HTR-8/SVneo (cell line): ENCODE measurements at places on chromosomes 16 and 17.
A peak's percentile ranks its signal among the peaks of the same experiment; 100 is the strongest.

GRCh38 chr17:27414271-27414670 is 42.0 kb upstream of the KSR1 start:
- no peak for DNase-seq

GRCh38 chr17:6567528-6568183 is 11.3 kb upstream of the PITPNM3 start:
- no peak for DNase-seq

DNA sequence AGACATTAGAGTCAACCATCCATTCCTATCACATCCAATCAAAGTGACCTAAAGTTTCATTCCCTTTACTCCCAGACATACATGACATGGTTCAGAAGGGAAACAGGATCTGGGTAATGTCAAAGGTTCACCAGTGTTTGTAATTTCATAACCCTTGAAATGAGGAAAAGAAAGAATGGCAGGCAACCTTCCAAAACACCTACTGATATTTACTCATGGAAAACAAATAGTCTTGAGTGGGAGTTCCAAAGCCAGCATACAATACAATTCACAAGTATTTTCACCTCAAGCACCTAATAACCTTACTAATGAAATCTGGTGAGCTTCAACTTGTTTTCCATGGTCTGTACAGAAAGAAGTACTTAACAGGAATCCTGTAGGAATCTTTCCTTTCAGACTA is 72.5 kb upstream of the AXIN2 start:
- no peak for DNase-seq

DNA sequence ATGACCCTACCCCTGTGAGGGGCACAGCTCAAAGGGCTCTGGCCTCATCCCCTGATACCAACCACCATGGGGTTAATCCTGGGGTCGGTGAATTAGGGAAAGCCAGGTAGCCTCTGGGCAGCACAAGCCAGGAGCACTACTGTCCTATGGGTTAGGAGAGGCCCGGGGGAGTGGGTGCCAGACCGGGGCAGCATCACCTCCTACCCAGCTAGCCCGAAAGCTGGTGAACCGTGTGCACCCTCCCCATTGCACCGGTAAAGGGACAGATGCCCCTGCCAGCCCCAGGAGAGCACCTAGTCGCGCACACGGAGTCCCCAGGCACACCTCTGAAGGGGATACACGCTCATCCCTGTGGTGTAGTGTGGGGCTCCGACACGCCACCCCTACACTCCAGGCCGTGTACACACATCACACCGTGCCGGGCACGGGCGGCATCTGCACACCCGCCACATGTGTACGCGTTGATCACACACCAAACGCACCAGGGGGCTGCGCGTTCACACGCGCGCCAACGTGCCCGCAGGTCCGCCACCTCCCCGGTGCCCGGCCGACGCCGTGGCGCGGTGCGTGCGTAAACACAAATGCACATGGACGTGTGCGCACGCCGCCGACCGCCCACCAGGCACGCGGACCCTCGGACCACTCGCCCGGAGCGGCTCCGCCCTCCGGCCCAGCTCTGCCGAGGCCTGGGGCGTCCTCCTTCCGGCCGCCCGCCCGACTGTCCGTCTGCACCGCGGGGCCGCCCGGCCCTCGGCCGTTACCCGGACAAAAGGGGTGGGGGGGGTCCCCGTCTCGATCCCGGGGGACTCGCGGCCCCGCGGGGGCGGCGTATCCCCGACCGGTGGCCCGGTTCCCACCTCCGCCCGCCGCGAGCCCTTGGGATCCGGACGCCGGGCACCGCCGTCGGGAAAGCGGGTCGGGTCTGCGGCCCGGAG is 785 bp downstream of the UBALD1 start:
- DNase-seq = peak; percentile 37

DNA sequence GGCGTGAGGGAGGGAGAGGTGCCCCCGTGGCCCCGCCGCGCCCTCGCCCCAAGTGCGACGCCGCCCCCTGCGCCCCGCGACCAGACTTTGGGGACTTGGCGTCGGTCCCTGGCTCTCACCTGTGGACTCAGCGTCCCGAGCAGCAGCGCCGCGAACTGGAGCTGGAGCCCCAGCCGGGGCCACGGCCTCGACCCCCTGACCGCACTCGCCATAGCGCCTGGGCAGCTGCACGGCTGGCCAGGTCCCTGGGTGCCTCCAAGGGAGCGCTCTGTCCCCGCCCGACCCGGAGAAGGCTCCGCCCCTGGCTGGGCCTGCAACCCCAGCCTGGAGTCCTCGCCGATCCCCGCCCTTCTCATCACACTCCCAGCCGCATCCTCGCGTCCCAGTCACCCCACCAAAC is at the start of gene ERN2:
Gene ERN2 (minus strand): TSS at position 247 of the 400 bp plus-strand sequence. CDS start 35 bp downstream, at position 212.
- DNase-seq = no peak

DNA sequence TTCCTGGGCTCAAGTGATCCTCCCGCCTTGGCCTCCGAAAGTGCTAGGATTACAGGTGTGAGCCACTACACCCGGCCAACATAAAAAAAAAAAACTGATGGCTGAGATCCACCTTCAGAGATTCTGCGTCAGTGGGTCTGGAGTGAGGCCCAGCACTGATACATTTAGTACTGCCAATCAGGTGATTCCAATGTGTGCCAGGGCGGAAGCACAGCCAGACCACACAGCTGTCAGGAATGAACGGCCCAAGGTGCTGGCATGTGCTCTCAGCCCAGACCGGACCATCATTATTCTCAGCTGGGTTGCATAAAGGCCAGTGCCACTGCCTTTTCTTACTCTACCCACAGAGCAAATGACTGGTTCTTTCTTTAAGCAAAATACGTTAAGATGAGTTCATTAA is 1.2 kb upstream of the BCO1 start:
- DNase-seq = no peak

GRCh38 chr16:78507576-78507975 is 408.1 kb downstream of the WWOX start:
- DNase-seq = no peak

DNA sequence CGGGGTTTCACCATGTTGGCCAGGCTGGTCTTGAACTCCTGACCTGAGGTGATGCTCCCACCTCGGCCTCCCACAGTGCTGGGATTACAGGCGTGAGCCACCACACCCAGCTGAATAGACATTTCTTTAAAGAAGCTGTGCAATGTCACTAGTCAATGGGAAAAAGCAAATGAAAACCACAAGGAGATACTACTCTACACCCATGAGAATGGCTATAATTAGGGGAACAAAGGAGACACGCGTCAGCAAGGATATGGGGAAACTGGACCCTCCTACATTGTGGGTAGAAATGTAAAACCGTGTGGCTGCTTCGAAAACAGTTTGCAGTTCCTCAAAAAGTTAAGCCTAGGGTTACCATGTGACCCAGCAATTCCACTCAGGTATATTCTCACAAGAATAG is 103.4 kb downstream of the VPS53 start:
- no peak for DNase-seq

GRCh38 chr16:559411-560203 is 587 bp upstream of the PRR35 start:
- DNase-seq = no peak

- no peak for DNase-seq
These were observed 51.8 kb downstream of the SKAP1 start for GRCh38 chr17:48378238-48378637.

DNA sequence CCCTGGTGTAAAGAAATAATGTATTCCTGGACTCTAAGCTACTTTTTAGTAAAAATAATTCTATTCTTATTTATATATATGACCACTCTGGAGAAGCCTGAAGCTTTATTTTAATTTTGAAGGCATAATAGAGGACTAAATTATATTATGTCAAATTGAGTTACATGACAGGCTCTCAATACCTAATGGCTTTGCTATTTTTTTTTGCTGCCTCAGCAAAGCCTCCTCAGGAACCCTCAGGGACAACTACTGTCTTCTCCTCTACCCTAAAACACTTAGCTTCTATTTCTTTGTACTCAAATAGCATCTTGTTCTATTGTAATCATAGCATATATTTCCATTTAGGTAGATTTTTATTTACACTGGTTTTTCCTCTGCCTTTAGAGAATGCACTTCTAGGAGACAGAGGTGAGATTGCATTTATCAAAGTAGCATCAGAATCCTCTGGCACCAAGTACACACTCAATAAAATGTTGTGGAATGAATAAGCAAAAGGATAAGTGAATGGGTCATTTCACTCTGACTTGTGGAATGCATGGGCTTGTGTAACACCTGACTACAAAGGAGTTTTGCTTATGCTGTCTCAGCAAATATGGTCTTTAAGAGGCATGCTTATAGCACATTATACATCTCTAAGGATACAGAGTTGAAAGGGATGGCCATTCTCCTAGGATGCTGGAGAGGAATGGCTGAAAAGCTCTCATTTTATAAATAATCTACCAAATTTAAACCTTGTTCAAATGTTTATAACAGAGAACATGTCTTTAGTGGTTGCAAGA is 605.2 kb downstream of the KCNJ2 start:
- DNase-seq = no peak

- no peak for DNase-seq
These were observed 15.5 kb upstream of the RBFOX3 start for GRCh38 chr17:79626156-79626890.

- no peak for DNase-seq
These were observed 17.0 kb downstream of the CHD9 start for GRCh38 chr16:53071748-53072301.

- no peak for DNase-seq
These were observed 15.8 kb upstream of the KCNJ18 start for GRCh38 chr17:21676281-21677111.

DNA sequence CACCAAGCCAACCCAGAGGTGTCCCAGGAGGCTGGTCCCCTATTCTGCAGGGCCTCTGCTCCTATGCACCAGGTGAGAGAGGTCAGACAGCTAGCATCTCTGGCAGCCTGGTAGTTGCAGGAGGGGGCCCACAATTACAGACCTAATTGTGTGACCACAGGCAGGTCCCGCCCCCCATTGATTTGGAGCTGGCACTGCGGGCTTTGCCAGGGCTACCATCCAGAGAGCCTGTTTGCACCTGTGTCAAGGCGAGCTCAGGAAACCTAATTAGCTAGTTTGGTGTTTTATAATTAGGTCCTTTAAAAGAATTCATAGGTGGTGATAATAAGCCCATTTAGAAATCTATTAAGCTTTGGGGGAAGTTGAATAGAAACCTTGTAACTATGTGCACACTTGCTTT is 90.2 kb downstream of the MRM1 start:
- no peak for DNase-seq

- peak; percentile 63 for DNase-seq
These were observed 24.3 kb downstream of the POLR3E start for GRCh38 chr16:22321340-22322001.

GRCh38 chr17:67970783-67971182 is 25.5 kb downstream of the C17orf58 start:
- no peak for DNase-seq

DNA sequence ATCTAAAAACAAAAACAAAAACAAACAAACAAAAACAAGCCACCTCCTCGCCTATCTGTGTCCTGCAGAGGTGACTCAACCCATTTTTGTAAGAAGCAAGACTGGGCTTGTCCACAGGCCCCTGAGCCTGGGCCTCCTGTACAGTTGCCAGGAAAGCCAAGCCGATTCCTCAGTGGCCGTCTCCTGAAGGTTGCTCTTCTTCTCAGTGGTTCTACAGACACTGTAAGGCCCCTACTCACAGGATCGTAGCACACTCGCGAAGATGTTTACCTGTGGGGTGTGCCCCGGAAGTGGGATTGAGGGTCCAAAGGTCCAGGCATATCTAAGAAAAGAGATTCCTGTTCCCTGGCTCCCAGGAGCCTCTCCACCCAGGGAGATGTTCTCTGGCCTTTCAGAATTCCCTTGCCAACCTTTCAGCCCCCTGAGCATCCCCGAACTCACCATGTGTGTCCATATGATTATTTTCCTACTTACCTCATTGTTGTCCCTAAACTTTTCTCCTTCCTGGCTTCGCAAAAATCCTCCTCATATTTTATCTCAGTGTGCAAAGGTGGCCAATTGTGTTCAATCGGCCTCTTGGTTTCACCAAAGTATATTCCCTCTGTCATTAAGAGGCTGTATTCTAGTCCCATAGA is 7.5 kb upstream of the CES3 start:
- DNase-seq = no peak

GRCh38 chr17:39809221-39809620 is 54.9 kb downstream of the IKZF3 start:
- no peak for DNase-seq

- no peak for DNase-seq
These were observed 11.6 kb downstream of the SRCIN1 start for GRCh38 chr17:38594152-38594551.

DNA sequence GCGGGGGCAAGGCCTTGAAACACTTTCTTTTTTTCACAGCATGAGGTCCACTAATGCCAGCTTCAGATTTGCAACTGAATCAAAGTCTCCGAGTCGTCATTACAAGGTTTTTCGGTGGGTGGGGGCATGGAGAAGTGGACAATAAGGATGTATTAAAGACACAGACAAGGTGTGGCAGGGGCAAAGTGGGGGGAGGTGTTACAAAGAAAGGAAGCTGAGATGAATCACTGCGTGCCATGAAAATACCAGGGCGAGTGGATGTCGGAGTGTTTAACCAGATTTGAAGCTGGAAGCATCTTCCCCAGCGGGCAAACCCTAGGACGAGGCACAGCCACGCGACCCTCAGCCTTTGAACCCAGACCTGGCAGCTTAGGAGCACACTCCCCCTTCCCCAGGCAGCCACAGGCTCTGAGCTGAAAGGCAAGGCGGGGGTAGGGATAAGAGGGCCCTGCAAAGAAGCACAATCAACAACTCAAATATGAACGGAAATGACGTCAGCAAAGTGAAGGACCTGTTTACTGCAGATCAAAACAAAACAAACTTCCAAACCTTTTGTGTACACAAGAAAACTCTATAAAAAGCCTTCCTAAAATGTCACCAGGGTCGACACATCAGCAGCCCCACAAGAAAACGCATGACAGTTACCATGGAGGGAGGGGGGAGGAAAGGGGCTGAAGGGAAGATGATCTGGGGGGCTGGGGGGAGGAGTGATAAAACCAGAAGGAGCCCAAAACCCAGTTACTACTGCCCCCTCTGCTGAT is 5.6 kb upstream of the ZFHX3 start:
- DNase-seq = no peak

DNA sequence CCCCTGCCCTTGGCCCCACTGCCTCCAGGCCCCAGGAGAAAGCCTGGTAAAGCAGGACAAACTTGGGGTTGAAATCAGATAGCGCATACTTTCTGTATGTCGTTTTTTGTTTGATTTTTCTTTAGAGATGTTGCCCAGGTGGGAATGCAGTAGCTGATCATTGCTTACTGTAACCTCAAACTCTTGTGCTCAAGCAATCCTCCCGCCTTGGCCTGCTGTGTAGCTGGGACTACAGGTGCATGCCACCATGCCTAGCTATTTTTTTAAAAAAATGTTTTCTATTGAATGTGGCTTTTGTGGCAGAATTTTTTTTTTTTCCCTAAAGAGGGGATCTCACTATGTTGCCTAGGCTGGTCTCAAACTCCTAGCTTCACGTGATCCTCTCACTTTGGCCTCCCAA is 11.1 kb upstream of the CCL5 start:
- DNase-seq = no peak

DNA sequence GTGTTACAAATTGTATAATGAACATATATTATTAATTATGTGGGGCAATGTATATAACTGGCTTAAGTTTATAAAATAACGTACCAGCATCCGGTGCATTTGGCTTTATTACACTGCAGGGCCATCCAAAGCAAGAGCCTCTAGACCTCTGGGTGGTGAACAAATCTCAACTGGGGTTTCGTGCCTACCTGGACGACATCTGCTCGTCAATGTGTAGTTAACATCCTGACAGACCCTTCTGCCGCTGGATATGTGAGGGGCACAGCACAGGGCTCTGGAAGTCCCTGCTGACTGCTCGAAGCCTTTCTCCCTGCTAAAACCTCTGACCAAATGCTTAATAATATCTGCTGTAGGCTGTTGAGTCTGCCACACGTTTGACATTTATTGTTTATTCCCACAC is 2.3 kb downstream of the TMEM186 start:
- DNase-seq = no peak
